ENCODE measurements at places on chromosomes 2 and 18. TPM values are rescaled to one million over a fixed set of nuclear protein-coding genes. Genes with fewer than 3 reads are reported as not detected.

DNA sequence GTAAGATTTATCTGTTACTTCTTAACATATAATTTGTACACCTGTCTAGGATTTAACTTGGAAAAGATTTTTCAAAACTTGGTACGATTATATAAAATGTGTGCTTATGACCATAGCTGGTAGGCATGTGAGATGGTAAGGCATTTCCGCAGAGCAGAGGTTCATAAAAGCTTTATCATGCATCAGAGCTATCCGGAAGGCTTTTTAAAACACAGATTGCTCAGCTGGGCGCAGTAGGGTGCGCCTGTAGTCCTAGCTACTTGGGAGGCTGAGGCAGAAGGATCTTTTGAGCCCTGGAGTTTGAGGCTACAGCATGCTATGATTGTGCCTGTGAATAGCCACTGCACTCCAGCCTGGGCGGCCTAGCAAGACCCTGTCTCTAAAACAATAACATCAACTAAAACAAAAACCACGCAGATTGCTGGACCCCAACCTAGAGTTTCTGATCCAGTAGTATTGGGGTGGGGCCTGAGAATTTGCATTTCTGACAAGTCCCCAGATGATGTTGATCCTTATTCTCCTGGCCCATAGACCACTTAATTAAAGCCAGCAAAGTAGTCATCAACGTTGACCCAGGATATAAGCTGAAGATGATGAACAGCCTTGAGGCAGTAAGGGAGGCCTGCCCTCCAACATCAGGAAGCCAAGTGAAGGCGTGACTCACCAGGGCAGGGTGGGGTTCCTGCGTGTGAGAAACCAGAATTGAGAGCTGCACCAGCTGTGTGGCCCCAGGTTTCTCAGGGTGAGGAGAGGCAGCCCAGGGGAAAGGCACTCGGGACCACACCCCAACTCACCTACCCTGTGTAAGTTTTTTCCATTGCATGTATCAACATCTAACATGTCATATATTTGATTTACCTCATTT lies 21.6 kb upstream of the SLC20A1 start:
- no peaks in the 10 kb centered on the region for H3K27me3 ChIP-seq
- H3K27ac ChIP-seq = no peak overlapping the region
- H3K36me3 ChIP-seq = no peaks in the 10 kb centered on the region
- DNase-seq = peak; percentile 25
- H3K4me1 ChIP-seq = peaks cover 24% of the 10 kb centered on the region
- H3K4me3 ChIP-seq = no peak overlapping the region

GRCh38 chr2:20135631-20136050 lies 84.2 kb upstream of the LAPTM4A start:
- H3K36me3 ChIP-seq = no peaks in the 10 kb centered on the region
- no peak overlapping the region for H3K4me3 ChIP-seq
- no peaks in the 10 kb centered on the region for H3K4me1 ChIP-seq
- DNase-seq = peak; percentile 20

DNA sequence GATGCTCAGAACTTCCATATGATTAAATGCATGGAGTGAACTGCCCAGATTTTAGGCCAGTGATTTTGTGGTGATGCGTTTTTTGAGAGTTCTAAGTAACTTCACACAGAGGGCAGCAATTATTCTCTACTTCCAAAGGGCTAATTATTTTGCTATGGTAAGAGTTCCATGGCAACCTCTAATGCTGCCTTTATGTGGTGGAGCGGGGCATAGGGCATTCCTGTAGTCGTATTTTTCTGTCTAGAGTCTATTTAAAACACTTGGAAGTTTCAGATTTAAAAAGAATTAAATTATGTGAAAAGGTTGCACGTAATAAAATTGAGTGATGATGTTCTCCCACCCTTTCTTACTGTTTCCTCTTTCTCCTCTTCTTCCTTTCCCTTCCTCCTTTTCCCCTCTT lies 63.9 kb upstream of the EML6 start:
- no peak overlapping the region for H3K27ac ChIP-seq
- no peaks in the 10 kb centered on the region for H3K4me1 ChIP-seq
- DNase-seq = no peak

DNA sequence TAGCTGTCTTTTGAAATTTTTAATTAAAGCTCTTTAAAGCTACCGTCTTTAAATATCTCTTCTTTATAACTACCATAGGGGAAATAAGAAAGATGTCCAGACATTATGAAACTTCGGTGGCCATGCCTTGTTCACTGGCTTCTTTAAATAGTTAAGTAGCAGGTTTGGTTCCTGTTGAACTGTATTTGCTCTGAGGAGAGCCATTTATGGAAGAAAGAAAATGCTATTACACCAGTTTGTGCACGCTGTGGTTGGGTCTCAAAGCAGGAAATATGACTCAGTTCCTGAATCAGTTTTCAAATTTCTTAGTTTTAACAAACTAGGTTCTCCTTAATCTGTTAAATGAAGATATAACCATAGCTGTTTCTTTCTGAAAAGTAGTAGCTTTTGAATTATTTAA lies 12.2 kb downstream of the ARPC2 start:
- no peak overlapping the region for H3K4me3 ChIP-seq
- DNase-seq = peak; percentile 54
- H3K4me1 ChIP-seq = peaks cover 44% of the 10 kb centered on the region
- no peaks in the 10 kb centered on the region for H3K27me3 ChIP-seq
- peaks cover 6% of the 10 kb centered on the region for H3K36me3 ChIP-seq

DNA sequence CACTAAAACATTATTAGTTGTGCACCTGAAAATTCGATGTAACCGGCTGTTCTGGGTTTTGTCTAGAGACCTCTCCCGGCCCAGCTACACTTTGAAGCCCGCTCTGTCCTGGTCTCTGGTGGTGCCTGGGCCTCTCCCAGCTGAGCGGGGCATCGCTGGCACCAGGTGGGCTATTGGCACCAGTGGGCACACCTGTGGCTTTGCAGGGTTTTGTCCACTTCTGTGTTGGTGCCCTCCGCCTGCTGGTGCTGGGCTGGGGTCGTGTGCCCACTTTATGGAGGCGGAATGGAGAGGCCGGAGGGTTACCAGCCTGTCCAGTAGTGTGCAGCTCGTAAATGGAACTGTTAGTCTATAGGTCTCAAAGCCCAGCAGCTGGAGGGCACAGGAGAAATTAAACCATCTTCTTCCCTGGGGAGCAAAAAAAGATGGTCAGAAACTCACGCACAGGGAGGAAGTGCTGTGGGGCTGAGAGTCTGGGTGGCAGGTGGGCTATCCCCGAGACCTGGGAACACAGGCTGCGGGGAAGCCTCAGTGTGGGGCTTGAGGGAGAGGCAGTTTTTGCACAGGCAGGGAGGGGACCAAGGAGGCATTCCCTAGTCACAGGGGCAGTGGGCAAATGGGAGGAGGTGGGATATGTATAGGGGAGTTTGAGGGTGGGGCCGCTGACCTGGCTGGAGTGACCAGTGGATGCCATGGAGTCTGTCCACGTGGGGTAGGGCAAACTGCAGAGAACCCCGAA lies 30.4 kb downstream of the SH3BP4 start:
- H3K27me3 ChIP-seq = peaks cover 5% of the 10 kb centered on the region
- H3K36me3 ChIP-seq = no peaks in the 10 kb centered on the region
- no peak overlapping the region for H3K4me3 ChIP-seq

DNA sequence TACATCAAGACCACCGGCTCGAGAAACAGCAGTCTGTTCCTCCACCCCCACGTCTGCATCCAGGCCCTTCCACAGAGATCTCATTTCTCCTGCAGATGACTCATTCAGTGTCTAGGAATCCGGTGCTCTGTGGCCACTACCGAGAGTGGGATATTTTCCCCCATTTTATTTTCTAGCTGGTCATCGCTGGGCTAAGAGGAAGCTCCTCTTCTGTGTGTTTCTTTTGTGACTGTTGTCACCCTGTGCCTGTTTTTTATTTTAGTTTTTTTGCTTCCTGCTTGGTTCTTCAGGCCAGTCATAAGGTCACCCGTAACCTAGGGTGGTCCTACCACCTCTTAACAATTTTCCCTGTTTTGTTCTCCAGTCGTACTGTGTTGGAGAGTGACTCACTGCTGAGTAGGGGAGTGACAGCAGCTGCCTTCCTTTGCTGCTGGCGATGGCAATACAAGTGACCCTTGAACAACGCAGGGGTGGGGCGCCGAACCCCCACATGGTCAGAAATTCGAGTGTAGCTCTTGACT lies 6.7 kb downstream of the RAMP1 start:
- H3K27me3 ChIP-seq = peaks cover 2% of the 10 kb centered on the region
- H3K4me1 ChIP-seq = no peaks in the 10 kb centered on the region
- no peaks in the 10 kb centered on the region for H3K36me3 ChIP-seq
- no peak overlapping the region for H3K27ac ChIP-seq
- no peak for DNase-seq

GRCh38 chr2:197259470-197259999 lies 51.0 kb downstream of the ANKRD44 start:
- H3K4me1 ChIP-seq = peaks cover 83% of the 10 kb centered on the region
- H3K27ac ChIP-seq = peak overlapping the region; percentile 50
- DNase-seq = no peak

DNA sequence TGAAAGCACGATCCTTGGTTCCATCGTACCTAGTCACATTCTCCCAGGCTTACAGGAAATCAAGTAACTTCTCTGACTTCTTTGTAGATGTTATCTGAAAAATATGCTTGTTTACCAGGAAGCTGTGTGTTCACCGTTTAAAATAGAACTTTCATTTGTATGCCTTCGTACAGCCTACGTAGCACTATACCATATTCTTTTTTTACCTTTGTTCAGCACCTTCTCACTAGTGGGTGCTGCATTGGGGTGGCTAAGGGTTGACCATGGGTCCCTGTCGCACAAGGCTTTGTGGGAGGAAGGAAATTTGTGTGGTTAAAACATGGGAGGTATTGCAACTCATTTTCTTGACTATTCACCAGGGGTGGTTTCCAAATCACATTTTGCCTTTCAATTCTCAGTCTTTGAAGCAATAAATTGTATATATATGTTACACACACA lies 16.6 kb downstream of the MALT1 start:
- H3K36me3 ChIP-seq = peaks cover 73% of the 10 kb centered on the region
- no peaks in the 10 kb centered on the region for H3K27me3 ChIP-seq
- H3K4me1 ChIP-seq = peaks cover 9% of the 10 kb centered on the region
- no peak overlapping the region for H3K4me3 ChIP-seq
- no peak overlapping the region for H3K27ac ChIP-seq

DNA sequence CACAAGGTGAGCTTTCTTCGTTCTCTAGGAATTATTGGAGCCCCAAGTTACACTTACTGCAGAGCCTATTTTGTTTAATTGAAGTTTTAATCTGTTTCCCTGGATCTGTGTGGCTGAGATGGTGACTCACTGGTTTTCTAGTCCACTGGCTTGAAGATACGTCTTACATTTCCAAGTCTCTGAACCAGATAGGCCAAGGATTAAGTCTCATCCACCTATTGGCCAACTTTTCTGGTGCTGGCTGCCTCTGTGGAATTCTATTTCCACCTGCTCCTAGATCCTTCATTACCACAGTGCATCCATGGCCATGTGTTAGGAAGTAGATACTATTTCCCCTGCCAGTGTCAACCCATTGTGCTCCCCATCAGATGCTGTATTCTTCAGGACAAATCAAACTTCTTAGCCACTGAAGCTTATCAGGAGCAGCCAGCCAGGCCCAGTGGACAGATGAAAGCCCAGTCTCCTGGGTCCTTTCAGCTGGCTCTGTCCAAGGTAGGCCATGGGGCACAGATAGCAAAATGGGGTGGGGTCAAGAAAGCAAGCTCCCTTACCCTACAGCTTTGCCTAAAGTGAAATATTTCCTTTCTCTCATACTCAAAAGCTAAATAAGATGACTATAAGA lies 198.8 kb upstream of the TCF4 start:
- no peaks in the 10 kb centered on the region for H3K27me3 ChIP-seq
- no peaks in the 10 kb centered on the region for H3K4me1 ChIP-seq

DNA sequence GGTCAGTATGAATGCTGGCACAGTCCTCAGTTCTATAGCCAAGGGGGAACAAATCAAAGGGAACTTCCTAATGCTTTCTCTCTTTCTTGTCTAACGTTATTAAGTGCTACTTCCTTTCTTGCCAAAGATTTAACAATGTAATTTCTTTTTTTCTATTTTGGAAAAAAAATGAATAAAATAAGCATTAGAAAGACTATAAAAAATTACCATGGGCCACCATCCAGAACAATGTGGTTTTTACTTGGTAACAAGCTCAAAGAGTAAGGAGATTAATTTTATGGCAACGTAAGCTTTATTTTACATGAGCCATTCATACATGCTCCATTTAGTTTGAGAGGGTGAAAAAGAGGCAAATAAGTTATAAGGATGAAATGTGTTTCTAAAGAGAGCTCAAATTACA lies 40.1 kb downstream of the SERPINE2 start:
- H3K27me3 ChIP-seq = no peaks in the 10 kb centered on the region
- no peaks in the 10 kb centered on the region for H3K4me1 ChIP-seq
- DNase-seq = no peak
- H3K4me3 ChIP-seq = no peak overlapping the region

DNA sequence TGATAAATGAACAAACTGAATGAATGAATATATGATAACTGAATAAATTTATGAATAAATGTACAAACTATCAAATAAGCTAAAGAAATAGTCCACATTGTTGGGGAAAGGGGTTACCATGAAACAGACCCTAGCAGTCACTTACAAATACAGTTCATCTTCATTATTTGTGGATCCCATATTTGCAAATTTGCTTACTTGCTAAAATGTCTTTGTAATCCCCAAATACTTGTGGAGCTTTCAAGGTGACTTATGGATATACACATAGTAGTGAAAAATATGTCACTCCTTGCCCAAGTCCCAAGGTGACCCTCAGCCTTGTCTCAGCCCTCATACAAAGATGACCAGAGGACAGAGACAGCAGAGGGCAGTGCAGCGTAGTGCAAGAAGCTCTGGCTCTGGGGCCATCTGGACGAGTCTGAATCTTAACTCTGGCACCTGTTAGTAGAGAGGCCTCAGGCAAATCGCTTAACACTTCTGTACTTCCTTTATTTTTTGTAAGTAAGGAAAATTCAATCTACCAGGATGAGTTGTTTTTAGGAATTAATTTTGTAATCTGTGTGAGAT lies 3.1 kb downstream of the PAIP2B start:
- H3K36me3 ChIP-seq = peaks cover 7% of the 10 kb centered on the region
- H3K27me3 ChIP-seq = no peaks in the 10 kb centered on the region
- H3K27ac ChIP-seq = no peak overlapping the region

DNA sequence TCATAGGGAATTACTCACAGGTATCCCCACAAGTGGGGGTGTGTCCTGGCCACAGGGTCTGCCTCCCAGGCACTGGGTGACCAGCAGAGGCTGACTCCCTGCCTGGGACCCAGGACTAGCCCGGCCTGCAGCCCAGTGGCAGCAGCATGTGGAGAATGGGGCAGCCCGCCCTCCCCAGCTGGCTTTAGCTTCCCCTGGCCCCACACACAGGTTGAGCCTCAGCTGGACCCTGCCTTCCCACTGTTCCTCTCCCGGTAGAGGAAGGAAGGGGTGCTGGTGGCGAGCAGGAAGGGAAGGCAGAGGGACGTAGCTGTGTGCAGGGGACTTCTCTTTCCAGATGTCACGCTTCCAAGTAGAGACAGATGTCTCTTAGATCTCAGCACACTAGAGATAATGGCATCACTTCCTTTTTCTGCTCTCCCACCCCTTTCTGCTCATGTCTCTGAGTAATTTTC lies 51.4 kb downstream of the EMILIN2 start:
- no peaks in the 10 kb centered on the region for H3K36me3 ChIP-seq
- no peaks in the 10 kb centered on the region for H3K27me3 ChIP-seq
- DNase-seq = no peak
- no peaks in the 10 kb centered on the region for H3K4me1 ChIP-seq
- no peak overlapping the region for H3K4me3 ChIP-seq
- no peak overlapping the region for H3K27ac ChIP-seq

Gene SERTAD2
- polyA plus RNA-seq = 58.1 TPM

Gene STEAP3
- polyA plus RNA-seq = 1.7 TPM

Gene COL6A3
- 0.03 TPM for polyA plus RNA-seq

Gene INO80C
- polyA plus RNA-seq = 33.6 TPM

Gene SLC30A3
- 0.07 TPM for polyA plus RNA-seq

Gene STARD6
- not detected for polyA plus RNA-seq

Gene SALL3
- polyA plus RNA-seq = not detected

Gene PCARE
- not detected for polyA plus RNA-seq

Gene LIPG
- polyA plus RNA-seq = not detected

Data from B cell (primary cell).